ENCODE measurements at places on chromosomes 6 and 20. TPM values are rescaled to one million over a fixed set of nuclear protein-coding genes. Genes with fewer than 3 reads are reported as not detected.

TUBB2B gene
- 0.20 TPM for total RNA-seq

BMP5 gene
- total RNA-seq, result not detected

FAM83C gene
- not detected for total RNA-seq

DNMT3B gene
- 0.93 TPM for total RNA-seq

MYCT1 gene
- not detected for total RNA-seq

CTSZ gene
- 54.1 TPM for total RNA-seq

DSP gene
- not detected for total RNA-seq

GPSM3 gene
- total RNA-seq, result 82.5 TPM

- no peak for DNase-seq
Measured at GRCh38 chr6:40353967-40354452, 233.2 kb downstream of the LRFN2 start.

DNA sequence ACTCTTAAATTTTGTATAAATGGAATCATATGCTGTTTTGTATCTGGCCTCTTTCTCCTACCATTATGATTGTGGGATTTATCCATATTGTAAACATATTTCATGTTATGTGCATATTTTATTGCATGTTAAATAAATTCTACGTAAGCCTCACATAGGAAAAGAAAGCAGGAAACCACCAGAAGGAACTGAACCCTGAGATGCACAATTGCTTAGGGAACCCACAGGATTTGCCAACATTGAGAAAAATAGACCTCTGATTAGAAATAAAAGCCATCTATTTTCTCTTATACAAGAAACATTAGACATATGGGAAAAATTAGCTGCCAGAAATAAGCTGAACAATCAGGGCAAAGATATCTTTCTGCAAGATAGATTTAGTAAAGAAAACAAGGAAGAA is 111.2 kb upstream of the CARMIL1 start:
- no peak for DNase-seq

GRCh38 chr6:141848029-141848890 is 284.5 kb upstream of the GJE1 start:
- no peak for DNase-seq

GRCh38 chr6:36327919-36328236 is 8.8 kb downstream of the BNIP5 start:
- no peak for DNase-seq

DNA sequence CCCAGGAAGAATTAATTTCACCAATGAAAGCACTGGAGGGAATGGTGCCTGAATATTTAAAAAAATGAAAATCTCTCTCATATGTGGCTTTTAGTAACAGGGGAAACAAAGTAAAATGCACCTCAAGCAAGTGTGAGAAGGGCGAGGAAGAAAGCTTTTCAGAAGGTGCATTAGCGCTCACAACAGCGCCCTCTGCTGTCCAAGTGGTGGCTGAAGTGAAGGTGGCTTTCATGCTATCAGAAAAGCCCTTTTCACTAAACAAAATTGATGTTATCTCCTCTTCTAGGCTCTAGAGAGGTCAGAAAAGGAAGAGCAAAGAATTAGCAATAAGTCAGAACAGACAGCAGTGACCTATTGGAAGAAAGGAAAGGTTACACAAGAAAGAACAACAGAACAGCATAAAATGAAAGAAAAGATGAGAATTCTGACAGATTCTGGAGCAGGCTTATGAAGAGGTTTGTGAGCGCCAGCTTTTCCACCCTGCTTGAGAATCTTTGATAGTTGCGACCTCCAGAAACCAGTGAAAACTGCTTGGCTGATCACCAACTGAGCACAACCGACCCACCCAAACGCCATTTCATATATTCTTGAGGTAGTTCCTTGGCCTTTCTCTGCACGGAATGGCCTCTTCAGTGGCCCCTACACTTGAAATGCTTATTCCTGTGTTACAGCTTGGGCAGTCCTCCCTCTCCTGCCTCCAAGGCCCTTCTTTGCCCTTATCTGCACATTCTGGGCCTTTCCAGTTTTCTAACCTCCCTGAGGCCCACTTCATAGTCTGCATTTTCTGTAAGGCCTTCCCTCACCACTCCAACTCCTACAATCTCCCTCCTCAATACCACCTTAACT is 45.3 kb downstream of the SMLR1 start:
- peak; percentile 40 for DNase-seq

DNA sequence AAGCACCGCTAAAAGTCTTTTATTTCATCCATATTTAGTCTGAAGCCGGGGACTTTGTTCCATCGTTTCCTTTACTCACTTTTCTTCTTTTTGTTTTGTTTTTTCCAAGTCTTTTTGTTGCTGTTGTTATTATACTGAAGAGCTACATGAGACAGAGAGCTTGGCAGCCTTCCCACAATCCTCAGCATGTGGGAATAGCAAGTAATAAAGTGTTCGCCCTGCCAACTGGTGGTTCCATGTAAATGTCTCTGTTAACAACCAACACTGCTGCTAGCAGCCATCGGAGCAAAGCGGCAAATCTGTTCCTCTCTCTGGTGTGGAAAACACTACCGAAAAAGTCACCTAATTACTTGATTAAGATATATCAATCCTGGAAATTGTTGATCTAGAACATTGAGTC is 437.8 kb upstream of the ID4 start:
- DNase-seq, result no peak

DNA sequence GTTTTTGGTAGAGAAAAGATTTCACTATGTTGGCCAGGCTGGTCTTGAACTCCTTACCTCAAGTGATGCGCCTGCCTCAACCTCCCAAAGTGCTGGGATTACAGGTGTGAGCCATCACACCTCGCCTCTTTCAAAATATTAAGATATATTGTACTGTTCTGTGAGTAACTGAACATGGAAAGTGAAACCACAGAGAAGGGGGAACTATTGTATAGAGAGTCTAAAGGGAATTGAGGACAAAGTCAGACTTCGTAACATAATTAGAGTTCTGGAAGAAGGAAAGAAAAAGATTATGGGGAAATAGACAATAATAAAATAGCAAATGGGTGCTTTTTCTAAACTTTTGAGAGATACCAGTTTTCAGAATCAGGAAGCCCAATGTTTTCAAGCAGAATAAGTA is 17.4 kb upstream of the AKAP7 start:
- DNase-seq, result no peak

GRCh38 chr6:56448046-56448445 is 194.6 kb downstream of the DST start:
- DNase-seq, result no peak

GRCh38 chr6:151009576-151009975 is 144.1 kb downstream of the MTHFD1L start:
- no peak for DNase-seq

GRCh38 chr6:33415831-33416230 is 2.1 kb downstream of the CUTA start:
- DNase-seq, result no peak

DNA sequence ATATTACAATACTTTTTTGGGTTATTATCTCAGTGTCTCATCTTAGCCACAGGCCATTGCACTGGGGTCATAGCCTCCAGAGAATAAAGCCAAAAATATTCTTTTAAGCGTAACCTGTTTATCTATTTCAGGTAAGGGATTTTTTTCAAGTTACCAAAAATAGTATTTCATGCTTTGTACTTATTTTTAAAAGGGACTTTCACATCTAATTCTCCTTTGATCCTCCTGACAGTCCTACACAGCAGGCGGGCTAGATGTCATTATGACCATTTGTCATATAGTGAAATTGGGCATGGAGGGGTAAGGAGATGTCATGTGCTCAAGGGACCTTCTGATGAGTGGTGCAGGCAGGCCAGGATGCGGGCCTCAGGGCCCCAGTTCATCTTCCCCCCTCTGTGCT is 68.9 kb downstream of the TBC1D7 start:
- DNase-seq, result no peak

GRCh38 chr6:138546733-138547185 is 47.5 kb upstream of the NHSL1 start:
- peak; percentile 12 for DNase-seq

DNA sequence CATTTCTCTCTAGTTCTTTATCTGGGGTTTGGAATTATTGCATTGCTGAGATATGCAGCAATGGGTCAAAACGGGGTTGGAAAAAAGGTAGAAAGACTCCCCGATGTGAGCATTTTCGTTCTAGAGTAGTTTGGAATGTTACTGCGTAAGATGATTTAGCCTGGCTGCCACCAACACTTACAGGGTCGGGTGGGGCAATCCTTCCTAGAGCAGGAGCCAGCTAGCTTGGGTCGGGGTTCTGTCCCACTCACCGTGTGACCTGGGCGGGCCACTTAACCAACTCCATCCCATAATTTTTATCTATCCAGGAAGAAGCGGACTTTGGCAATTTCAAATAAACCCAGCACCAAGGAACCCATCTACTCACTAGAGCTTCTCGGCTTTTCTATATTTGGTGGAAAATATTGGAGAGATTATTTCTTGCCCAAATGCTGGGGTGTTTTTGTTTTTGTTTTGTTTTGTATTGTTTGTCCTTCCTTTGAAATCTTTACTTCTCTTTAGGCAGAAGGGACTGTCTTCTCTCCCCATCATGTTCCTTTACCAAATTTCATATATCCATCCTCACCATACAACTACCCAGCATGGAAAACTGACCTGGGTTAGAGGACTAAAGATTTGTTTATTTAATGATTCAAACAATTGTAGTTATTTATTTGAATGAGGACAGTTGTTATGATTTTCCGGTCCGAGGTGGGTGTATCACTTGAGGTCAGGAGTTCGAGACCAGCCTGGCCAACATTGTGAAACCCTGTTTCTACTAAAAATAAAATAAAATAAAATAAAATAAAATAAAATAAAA is 72.4 kb downstream of the GPX5 start:
- no peak for DNase-seq

DNA sequence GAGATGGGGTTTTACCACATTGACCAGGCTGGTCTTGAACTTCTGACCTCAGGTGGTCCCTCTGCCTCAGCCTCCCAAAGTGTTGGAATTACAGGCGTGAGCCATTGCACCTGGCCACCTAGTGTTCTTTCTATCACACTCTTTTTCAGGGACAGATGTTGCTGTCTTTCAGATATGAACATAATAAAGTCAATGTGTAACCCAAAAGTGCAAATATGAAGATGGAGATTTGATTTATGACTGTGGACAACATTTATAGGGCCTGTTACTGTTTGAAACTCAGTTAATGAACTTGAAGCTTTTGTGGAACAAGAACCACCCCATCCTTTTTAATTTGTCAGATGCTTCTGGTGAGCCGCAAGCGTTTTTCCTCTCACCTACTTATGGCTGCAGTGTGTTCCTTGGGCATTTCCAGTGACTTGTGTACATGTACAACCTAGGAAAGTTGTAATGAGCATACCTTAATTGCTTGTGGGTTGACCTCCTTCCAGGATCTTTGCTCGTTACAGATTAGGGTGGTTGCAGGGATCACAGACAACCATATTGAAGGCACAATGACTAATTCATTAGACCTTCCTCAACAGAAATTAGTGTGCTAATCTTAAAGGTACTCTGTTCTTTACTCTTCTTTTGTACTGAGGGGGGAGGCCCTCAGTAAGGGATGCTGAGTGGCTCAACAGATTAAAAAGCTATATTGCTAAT is 6.8 kb downstream of the TBPL1 start:
- no peak for DNase-seq

DNA sequence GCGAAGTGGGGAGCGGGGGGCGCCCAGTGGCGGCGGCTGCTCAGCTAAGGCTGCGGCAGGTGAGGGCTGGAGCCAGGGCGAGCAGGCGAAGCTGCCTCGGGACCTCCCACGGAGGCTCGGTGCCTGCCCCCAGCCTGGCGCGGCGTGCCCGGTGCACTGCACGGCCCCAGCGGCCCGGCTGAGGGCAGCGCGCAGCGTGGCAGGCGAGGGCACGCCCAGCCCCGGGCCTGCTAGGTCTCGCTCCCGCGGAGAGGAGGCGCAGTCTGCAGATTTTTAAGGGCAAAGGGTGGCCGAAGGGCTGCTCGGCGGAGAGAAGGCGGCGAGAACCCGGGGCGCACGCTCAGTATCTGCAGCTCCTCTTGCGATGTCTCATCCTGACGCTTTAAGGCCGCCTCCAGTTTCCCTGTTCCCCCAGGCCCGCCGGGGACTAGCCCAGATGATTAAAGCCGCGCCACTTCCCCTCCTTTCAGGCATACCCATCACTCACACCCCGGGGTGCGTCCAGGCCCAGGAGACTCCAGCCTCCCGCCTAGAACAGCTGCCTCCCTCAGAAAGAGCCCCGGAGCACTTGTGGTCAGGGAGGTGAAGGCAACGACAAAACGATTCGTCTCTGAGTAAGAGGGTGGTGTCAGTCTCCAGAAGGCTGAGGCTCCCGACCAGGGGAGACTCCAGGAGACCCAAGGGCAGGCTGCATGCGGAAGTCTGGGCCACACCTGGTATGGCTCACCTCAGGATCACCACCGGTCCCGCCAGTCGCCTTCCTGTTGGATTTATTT is at the start of gene FERMT1:
Gene FERMT1, minus strand, starts transcription at position 158 of the 776 bp plus-strand sequence. CDS start 3,476 bp downstream, outside the sequence.
- DNase-seq, result peak; percentile 14

GRCh38 chr20:57167971-57168701 is 98.3 kb downstream of the BMP7 start:
- no peak for DNase-seq

DNA sequence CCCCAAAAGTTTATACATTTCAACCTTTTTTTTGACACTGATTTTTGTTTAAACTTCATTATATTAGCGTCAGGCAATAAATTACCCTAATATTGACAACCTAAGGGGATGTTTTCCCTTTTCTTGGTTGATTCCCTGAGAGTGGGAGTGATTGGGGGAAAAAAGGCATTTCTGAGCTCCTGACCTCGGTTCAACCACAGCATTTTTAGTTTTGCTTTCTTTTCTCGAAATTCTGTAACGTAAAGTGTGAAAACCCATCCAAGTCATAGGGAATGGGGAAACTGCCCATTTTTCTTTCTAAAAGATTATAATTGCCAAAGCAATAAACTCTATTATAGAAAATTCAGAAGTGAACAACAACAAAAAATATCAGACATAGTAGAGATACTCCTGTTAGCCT is 67.9 kb upstream of the SPACA1 start:
- DNase-seq, result no peak

DNA sequence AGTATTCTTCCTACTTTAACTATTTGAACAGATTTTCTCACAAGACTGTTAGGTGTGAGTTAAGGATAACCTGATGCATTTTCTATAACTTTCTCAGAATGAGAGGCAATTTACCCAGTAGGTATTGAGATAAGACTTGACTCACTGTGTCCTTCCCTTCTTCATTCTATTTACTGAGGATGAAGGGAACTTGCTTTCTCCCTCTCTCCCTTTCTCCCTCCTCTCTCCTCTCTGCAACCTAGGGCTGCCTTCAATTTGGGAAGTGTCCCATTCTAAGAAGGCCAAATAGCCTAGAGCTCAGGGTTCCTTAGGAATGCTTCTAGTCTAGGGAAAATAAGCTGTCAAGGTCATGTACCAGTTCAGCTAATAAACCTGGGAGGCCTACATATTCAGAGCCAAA is 3.2 kb downstream of the ECHDC1 start:
- DNase-seq, result no peak
